ENCODE measurements at places on chromosomes 2 and 18.

DNA sequence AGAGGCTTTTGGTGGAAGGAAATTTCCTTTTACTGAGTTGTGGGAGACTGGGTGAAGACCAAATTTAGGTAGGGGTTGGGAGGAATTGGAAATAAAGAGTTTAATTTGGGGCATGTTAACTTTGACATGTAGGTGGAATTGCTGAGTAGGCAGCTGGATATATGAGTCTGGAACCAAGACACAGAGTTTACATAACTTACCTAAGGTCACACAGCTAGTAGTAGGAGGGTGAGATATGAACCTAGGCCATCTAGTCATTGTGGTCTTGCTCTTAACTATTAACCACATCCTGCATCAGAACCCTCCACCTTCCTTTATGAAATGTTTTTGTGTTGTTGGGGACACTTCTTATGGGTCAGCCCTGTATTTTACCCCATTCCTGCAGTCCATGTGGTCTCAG is 113.1 kb downstream of the ICOS start:
- DNase-seq = no peak

- DNase-seq = no peak
Measured at GRCh38 chr2:176202491-176202890, 14.0 kb downstream of the HOXD1 start.

DNA sequence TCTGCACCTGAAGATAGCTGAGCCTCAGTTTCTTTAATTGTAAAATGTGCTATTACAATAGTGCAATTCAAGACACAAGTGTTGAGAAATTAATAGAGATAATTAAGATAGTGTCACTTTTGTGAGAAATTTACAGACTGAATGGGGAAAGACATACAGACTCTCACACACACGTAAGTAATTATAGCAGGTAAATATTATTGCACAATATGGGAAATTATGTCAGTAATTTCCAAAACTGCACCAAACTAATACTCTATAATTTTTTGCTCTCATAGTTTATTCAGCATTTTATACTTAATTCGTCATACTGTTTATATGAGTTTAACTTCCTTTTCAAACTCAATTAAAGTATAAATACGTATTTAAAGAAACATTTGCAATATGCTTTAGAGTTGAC is 124.9 kb upstream of the GYPC start:
- no peak for DNase-seq

GRCh38 chr2:150538651-150539201 is 51.3 kb upstream of the RND3 start:
- no peak for DNase-seq

- DNase-seq = no peak
Measured at GRCh38 chr2:56613920-56614319, 430.1 kb downstream of the CCDC85A start.

All from NCI-H1417 treated with DMSO at 0.1 percent for 48 hours (cell line).